ENCODE measurements at places on chromosomes 7 and 10.

DNA sequence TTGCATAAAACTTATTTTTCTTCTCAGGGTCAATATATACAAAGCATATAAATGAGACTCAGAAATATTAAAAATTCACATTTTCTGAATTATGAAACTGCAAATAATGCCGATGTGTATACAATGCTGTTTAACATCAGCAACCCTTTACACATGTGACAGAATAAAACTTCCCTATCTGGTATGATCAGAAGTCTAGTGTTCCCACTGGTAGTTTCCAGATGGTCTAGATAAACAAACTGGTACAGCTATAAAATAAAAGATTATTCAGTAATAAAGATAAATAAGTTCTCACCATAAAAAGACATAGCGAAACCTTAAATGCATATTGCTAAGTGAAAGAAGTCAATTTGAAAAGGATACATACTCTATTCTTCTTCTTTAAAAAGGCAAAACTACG lies 7.9 kb downstream of the POLR1F start:
- no peak for DNase-seq

DNA sequence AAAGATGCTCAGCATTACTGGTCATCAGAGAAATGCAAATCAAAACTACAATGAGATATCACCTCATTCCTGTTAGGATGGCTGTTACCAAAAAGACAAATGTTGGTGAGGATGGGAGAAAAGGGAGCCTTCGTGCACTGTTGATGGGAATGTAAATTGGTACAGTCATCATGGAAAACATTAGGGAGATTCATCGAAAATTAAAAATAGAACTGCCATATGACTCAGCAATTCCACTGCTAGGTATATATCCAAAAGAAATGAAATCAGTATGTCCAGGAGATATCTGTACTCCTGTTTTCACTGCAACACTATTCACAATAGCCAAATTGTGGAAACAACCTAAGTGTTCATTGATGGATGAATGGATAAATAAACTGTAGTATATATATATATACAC lies 228.1 kb downstream of the ACTR3B start:
- DNase-seq, result no peak

GRCh38 chr10:44039599-44039998 lies 345.3 kb downstream of the CXCL12 start:
- no peak for DNase-seq

- DNase-seq, result peak; percentile 30
These were observed 20.0 kb downstream of the KCP start for GRCh38 chr7:128890306-128891109.

DNA sequence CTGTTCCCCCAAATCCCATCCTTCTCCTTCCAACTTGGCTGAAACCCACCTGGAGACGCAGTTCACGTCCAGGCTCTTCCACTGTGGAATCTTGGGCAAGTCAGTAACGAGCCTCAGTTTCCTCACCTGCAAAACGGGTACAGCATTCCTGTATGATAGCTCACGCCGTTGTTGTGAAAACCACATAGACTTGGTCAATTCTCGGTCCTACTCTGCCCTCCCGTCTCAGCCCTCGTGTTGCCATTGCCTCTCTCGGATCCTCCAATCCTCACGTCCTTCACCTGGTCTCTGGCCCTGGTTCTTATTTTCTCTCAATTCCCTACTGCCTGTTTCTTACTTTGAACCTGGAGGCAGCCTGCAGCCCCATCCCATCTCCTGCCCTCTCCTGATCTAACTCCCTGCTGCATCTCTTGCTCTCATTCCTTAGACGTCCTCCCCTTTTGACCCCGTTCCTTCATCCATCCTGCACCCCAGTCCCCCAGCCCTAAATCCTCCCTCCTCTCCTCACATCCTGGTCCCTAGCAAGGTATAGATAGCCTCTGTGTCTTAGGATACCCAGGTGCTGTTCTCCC lies 2.0 kb upstream of the MUC12 start:
- DNase-seq, result peak; percentile 15

DNA sequence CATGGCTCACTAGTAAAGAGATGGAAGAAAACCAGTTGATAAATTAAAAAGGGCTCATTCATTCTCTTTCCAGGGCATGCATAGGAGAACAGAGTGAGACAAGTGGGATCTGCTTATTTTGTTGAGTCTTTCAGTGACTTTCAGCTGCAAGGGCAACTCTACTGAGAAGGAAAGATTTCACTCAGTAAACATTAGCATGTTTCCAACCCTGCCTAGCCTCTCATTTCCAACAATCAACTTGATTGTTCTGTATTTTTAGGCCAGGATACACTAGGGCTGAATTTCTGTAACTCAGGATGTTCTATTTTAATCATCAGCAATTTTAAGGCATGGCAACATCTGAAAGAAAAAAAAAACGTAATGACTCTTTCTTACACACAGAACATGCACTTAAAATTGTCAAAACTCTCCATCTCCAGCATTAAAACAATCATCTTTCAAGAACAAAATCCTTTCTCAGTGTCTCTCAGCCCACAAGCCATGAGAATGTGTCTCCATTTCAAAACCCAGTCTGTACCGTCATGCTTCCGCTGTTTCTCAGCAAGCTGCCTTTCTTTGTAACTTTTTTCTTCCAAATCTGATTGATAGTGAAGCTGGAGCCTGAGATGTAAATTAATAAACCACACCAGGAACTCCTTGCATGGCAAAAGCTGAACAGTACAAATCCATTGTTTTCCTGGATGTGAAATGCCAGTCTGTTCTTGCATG lies 147.2 kb upstream of the KLF14 start:
- DNase-seq, result no peak

DNA sequence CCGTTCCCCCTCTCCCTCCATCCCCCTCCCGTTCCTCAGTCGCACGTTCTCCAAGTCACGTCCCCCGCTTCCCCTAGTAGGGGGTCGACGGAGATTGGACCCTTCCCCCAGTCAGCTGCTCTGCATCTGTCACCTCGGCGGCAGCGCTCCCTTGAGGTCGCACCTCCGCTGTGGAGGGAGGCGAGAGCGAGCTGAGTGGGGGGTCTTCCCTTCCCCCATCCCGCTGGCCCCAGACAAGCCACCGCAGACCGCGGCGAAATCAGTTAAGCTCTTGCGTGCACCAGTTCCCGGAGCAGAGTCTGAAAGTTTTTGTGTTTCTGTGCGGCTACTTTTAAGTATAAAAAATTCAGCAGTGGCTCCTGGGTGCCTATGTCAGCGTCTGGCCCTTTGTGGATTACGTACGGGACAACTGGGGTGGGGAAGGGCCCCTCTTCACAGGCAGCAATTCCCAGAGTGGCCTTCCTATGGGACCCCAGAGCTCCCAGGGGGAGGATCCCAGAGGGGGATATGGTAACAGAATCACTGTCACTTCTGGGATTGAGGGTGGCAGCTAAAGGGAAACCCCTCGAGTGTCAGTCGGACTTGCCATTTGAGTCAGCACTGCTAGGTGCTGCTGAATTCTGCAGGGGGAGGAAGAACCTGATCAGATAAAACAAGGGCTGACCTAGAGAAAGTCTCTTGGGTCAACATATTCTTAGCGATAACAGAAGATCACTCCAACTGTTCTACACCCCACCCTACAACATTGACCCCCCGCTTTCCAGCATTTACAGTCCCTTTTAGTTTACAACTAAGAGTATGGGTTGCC lies 12.5 kb upstream of the DDIT4 start:
- peak; percentile 72 for DNase-seq

DNA sequence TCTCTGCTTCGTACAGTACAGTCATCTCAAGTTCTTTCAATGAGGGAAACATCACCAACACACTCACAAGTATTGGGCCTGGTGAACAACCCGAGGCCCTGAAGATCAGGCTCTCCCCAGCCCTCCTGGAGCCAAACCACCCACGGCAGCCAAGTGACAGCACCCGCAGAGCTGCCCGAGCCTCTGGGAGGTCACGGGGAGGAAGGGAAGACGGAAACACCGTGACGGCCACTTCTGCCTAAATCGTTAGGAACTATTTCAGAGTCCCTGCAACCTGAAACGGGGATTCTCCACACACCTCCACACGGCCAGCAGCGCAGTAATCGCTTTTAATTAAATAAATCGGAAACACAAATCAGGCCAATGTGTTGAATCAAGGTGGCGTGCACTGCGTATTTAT lies 222.6 kb downstream of the MAD1L1 start:
- DNase-seq, result no peak

DNA sequence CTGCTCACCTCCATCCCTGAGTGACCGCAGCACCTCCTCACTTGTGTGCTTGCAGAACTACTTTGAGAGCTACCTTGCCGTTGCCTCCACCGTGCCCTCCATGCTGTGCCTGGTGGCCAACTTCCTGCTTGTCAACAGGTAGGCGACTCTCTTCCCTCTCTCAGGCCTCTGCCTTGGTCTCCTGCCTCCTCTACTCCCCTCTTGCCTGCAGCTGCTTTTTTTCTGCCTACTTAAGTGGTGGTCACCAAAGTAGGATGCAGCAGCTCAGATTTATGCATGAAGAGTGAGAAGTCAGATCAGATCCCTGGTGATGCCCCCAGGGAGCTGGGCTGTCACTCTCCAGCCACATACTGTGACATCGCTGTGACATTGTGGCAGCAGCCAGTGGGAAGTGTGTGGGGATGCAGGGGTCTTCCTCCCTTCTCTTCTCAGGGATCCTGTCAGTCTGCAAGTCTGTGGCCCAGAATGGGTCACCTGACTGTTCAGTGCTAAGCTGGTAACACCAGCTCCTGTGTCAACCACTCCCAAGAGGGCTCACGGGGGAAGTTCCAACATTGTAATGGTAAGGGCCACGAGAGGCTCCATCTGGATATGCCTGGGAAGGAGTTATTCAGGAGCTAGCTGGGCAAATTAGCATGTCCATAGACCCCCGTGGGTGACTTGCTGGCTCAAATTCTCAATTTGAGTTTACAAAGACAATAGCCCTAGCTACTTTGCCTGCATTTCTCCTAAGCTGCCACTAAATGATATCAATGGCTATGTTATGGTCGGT lies 25.3 kb downstream of the SLC29A3 start:
- DNase-seq, result no peak

DNA sequence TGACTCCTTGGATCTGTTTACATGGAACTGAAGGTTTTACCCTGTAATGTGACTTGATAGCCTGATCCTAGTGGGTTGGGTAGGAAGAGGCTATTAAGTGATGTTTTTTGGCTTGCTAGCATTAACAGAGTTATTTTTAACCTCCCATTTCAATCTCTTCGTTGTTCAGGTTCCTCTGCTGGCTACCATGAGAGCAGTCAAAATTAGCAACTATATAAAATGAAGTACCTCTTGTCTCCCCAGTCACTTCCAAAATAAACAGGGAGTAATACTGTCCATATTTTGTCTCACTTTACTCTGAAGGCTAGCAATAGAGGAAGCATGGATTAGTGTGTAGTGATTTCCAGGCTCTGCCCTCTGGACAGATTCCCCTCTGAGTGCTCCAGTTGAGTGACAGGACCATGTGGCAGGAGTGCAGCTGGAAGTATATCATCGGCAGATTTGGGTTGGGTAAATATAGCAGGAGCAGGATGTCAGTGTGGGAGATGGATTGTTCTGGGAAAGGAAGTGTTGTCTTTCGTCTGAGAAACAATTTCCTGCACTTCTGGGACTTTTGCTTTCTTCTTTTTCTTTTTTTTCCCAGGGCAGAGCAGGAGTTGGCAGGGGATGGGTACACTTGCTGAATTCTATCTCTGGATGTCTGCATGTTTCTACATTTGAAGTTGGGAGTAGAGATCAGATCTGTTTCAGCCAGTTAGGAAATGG lies 35.2 kb downstream of the GBF1 start:
- DNase-seq, result no peak

- DNase-seq, result peak; percentile 2
These were observed 45.9 kb downstream of the SVIL start for GRCh38 chr10:29588629-29589421.

DNA sequence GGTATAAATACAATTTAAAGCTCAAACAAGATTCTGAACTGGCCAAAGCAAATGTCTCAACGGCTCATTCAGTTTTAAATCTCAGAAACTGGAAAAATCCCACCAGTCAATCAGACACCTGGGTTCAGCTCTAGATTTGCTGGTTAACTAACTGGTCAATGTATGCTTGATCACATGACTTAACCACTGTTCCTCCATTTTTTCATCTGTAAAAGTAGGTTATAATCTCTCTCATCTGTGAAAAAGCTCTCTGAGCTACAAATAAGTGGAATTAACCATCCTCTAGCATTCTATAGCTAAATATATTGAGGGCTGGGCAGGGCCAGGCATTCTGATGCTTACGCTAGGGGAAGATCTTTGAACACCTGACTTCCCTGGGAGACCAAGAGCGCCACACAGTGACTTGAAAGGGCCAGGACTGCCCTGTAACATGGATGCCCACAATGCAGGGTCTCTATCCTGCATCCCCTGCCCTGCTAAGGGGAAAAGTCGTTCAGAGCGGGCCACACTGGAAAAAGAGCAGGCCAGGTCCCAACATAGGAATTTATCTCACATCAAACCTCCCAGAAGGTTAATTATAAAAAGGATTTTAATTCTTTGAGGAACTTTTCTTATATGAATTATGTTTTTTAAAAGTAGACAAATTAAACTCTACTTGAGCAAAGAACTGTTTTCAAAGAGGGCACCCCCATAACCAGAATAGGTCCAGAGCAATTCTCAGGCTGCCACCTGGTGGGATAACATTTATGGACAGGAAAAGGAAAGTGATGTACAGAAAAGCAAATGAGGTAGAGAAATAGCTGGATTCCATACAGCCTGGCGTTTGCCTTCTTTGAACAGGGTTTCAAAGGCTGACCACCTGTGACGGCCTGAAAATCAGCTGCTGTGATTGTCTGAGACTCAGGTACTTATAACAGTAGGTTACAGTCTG lies 1.8 kb downstream of the RP9 start:
- DNase-seq, result peak; percentile 66

GRCh38 chr10:121578965-121579364 lies 19.3 kb downstream of the FGFR2 start:
- no peak for DNase-seq

DNA sequence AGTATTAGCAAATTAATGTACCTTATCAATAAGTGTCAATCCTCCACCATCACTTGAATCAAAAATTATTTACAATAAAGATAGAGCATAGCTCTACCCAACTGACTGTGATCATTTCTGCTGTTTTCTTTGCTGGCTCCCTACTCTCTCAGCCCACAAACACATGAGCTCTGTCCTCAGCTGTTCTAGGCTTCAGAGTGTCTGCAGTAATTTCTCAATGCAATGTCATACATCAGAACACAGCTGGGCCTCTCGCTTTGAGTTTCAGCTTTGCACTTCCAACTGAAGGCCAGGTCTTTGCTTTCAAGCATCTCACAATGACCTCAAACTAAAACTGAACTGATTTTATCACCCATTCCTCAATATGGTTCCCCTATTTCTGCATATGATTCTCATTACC lies 55.7 kb downstream of the RNF133 start:
- no peak for DNase-seq

DNA sequence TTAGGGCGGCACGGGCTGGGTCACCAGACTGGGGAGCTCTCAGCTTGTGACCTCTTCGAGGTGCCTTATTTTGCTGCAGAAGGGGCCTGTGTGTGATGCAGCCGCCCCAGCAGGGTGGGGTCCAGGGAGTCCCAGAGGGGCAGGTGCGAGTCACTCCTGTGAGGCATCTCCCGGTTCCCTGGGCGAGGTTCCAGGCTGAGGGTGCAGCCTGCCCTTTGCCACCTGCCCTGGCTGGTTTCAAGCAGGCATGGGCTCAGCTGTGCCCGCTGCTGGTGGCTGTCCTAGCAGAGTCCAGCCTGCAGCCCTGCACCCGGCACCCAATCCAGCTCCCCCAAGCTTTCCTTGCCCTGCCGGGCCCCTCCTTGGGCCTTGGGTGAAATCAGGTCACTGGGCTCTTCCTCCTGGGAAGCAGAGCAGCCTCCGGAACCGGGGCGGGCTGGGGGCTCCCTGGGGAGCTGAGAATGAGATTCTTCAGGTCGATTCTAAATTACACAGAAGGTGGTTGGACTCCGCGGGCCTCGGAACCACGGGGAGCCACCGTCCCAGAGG lies 64.8 kb downstream of the PWWP2B start:
- DNase-seq, result no peak
